ENCODE measurements at places on chromosomes 13 and 19.

- H3K4me1 ChIP-seq = no peaks in the 10 kb centered on the region
- H3K36me3 ChIP-seq = no peaks in the 10 kb centered on the region
- H3K27ac ChIP-seq = no peak overlapping the region
- H3K27me3 ChIP-seq = no peaks in the 10 kb centered on the region
Observed at GRCh38 chr13:47897411-47898050, 103.5 kb downstream of the SUCLA2 start.

- no peaks in the 10 kb centered on the region for H3K36me3 ChIP-seq
- no peak overlapping the region for H3K4me3 ChIP-seq
- DNase-seq = no peak
- no peaks in the 10 kb centered on the region for H3K4me1 ChIP-seq
- H3K27ac ChIP-seq = no peak overlapping the region
Observed at GRCh38 chr19:32166238-32166637, 179.2 kb upstream of the ZNF507 start.

DNA sequence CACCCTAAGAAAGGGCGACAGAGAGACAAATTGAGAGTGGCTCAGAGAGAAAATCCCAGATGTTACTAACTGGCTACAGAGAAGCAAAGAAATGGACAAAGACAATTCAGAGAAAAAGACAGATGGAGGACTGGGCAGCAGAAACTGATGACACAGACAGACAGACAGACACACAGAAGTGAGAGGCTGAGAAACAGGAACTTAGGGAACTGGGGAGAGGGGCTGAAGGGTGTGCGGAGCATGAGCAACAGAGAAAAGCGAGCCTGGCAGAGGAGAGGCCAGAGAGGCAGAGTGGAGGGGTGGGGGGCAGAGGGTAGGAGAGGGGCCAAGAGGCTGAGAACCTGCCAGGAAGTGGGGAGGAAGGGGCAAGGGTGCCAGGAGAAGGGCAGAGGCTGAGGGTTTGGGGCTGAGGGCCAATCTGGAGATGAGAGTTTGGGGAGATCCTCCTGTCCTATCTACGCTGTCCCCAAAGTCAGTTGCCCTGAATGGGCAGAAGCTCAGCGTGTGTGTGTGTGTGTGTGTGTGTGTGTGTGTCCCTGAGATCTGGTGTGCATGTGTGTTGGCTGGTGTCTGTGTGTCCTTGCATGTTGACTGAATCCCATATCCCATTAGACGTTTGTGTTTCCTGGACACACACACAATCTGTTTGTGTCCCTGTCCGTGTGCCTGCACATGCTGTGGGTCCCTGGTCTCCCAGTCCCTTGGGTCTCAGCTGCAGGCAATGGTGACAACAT is 5.6 kb upstream of the ERFL start:
- DNase-seq = no peak
- peaks cover 13% of the 10 kb centered on the region for H3K27me3 ChIP-seq
- peaks cover 42% of the 10 kb centered on the region for H3K4me1 ChIP-seq
- H3K4me3 ChIP-seq = peak overlapping the region; percentile 86
- H3K27ac ChIP-seq = peak overlapping the region; percentile 95

- peaks cover 37% of the 10 kb centered on the region for H3K4me1 ChIP-seq
- H3K27ac ChIP-seq = peak overlapping the region; percentile 94
- no peaks in the 10 kb centered on the region for H3K36me3 ChIP-seq
- peak; percentile 22 for DNase-seq
- no peaks in the 10 kb centered on the region for H3K27me3 ChIP-seq
Observed at GRCh38 chr19:1606138-1606651, 933 bp upstream of the UQCR11 start.

- H3K4me1 ChIP-seq = peaks cover 24% of the 10 kb centered on the region
- H3K36me3 ChIP-seq = peaks cover 11% of the 10 kb centered on the region
Observed at GRCh38 chr13:41064493-41064892, 3.2 kb downstream of the WBP4 start.

GRCh38 chr13:98741741-98742435 is 10.6 kb downstream of the SLC15A1 start:
- peaks cover 17% of the 10 kb centered on the region for H3K27me3 ChIP-seq
- H3K4me1 ChIP-seq = no peaks in the 10 kb centered on the region
- no peaks in the 10 kb centered on the region for H3K36me3 ChIP-seq

- H3K27ac ChIP-seq = no peak overlapping the region
- no peaks in the 10 kb centered on the region for H3K4me1 ChIP-seq
- no peaks in the 10 kb centered on the region for H3K27me3 ChIP-seq
- DNase-seq = no peak
Observed at GRCh38 chr13:92719868-92720267, 506.7 kb upstream of the GPC6 start.

- no peak overlapping the region for H3K4me3 ChIP-seq
- no peak overlapping the region for H3K27ac ChIP-seq
- peaks cover 5% of the 10 kb centered on the region for H3K4me1 ChIP-seq
- peaks cover 8% of the 10 kb centered on the region for H3K36me3 ChIP-seq
Observed at GRCh38 chr13:46313024-46313423, 74.0 kb downstream of the RUBCNL start.

GRCh38 chr13:39335721-39336120 is 267.3 kb downstream of the LHFPL6 start:
- H3K27ac ChIP-seq = no peak overlapping the region
- H3K36me3 ChIP-seq = peaks cover 2% of the 10 kb centered on the region
- no peak for DNase-seq
- H3K4me1 ChIP-seq = no peaks in the 10 kb centered on the region
